Chondrocyte (in vitro differentiated cells): ENCODE measurements at places on chromosomes 16 and 17. TPM values are rescaled to one million over a fixed set of nuclear protein-coding genes. Genes with fewer than 3 reads are reported as not detected.

GRCh38 chr16:7964744-7965143, 625.6 kb downstream of the TMEM114 start:
- DNase-seq: no peak
- H3K4me1 ChIP-seq: no peaks in the 10 kb centered on the region
- H3K27ac ChIP-seq: no peak overlapping the region
- no peaks in the 10 kb centered on the region for H3K36me3 ChIP-seq
- H3K4me3 ChIP-seq: no peak overlapping the region

DNA sequence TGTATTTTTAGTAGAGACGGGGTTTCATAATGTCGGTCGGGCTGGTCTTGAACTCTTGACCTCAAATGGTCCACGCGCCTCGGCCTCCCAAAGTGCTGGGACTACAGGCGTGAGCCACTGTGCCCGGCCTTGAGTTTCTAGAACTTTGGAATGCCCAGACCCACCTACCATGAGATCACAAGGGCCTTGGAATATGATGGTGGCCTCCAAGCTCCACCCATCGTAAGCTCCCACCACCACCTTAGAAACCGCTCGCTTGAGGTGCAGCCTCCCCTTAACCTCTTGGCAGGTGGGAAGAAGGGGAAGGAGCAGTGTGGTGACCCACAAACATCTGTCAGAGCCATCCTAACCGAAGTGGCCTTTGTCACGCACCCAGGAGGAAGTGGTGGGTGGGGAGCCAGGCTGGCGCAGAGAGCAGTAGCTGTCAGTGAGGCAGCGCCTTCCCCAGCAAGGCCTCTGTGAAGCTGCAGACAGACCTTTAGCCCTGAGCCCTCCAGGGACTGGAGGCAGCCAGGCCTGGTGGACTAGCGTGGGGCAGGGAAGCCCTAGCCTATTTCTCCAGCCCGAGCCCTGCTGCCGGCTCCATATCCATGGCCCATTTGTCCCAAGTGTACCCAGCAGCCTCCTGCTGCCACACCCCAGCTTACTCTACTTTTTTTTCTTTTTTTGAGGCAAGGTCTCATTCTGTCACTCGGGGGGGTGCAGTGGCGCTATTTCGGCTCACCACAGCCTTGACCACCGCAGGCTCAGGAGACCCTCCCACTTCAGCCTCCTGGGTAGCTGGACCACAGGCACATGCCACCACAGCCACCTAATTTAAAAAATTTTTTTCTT, 13.1 kb upstream of the SEPHS2 start:
- no peak for DNase-seq
- H3K27ac ChIP-seq: no peak overlapping the region
- H3K4me1 ChIP-seq: no peaks in the 10 kb centered on the region

GRCh38 chr16:51146256-51146924, 4.7 kb downstream of the SALL1 start:
- peaks cover 70% of the 10 kb centered on the region for H3K27me3 ChIP-seq
- H3K4me3 ChIP-seq: no peak overlapping the region
- peaks cover 10% of the 10 kb centered on the region for H3K4me1 ChIP-seq
- H3K27ac ChIP-seq: no peak overlapping the region

- no peaks in the 10 kb centered on the region for H3K4me1 ChIP-seq
- H3K36me3 ChIP-seq: peaks cover 22% of the 10 kb centered on the region
- H3K4me3 ChIP-seq: no peak overlapping the region
- no peak for DNase-seq
- no peaks in the 10 kb centered on the region for H3K27me3 ChIP-seq
- H3K27ac ChIP-seq: no peak overlapping the region
These were observed 9.0 kb upstream of the PPP1R27 start for GRCh38 chr17:81843713-81844326.

The ELOB gene
- 205 to 231 TPM (median 225 TPM) in 3 replicates for total RNA-seq

DNA sequence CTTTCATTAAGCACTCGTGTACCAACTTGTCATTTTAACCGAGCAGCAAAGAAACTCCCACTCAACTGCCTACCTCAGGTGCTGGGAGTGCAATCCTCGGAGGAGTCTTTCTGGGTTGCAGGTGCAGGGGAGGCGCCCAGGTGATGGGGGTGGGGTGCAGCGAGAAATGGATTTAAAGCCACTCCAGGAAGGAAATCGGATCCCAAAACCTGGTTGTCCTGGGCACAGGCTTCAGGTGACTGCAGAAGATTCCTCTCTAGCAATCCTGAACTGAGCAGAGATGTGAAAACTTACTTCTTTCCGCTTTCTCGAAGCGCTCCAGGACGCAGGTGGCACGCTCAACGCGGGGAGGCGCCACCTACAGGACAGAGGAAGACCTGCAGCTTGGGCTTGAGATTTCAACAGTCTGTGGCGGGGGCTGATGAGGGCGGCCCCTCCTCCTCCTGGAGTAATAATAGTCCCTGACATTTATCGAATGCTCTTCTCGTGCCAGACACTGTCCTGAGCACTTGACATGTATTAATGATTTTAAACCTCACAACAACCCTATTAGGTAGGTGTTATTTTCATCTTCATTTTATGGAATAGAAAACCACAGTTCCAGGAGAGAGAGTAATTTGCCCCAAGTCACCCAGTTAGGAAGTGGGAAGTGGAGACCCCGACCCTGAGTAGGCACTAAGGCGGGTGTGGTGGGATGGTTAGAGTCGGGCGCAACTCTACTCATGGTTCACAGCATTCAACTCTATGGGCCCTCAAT, 27.2 kb upstream of the SKAP1 start:
- H3K36me3 ChIP-seq: no peaks in the 10 kb centered on the region
- no peaks in the 10 kb centered on the region for H3K4me1 ChIP-seq
- peaks cover 52% of the 10 kb centered on the region for H3K27me3 ChIP-seq
- no peak for DNase-seq

- no peak for DNase-seq
- H3K27ac ChIP-seq: no peak overlapping the region
- no peak overlapping the region for H3K4me3 ChIP-seq
- peaks cover 2% of the 10 kb centered on the region for H3K36me3 ChIP-seq
- H3K27me3 ChIP-seq: peaks cover 3% of the 10 kb centered on the region
- peaks cover 32% of the 10 kb centered on the region for H3K4me1 ChIP-seq
These were observed 69.4 kb downstream of the ABCC12 start for GRCh38 chr16:48086422-48086821.

DNA sequence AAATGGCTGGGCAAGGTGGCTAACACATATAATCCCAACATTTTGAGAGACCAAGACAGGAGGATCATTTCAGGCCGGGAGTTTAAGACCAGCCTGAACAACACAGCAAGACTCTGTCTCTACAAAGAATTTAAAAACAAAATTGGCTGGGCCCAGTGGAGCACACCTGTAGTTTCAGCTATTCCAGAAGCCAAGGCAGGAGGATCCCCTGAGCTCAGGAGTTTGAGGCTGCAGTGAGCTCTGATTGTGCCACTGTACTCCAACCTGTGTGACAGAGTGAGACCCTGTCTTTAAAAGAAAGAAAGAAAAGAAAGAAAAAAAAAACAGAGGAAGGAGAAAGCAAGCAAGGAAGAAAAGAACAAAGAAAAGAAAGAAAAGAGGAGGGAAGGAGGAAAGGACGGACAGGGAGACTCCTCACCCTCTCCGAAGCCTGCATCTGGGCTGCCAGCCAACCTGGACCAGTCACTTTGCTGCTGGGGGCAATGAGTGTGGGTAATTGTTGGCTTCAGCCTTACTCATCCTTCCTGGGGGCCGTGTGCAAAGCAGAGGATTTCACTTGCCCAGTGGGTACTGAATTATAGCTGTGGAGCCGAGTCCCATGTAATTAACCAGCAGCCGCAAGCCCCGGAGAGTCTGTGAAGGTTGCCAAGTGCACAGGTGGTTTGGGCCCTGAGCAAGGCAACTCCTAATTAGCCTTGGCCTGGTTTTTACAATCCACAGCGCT, 6.7 kb upstream of the MT4 start:
- peaks cover 18% of the 10 kb centered on the region for H3K27me3 ChIP-seq
- no peaks in the 10 kb centered on the region for H3K36me3 ChIP-seq
- no peak for DNase-seq
- no peak overlapping the region for H3K27ac ChIP-seq
- H3K4me1 ChIP-seq: peaks cover 3% of the 10 kb centered on the region

The KRTAP3-2 gene
- not detected in 3 replicates for total RNA-seq

- DNase-seq: no peak
- H3K27me3 ChIP-seq: peaks cover 72% of the 10 kb centered on the region
- H3K4me1 ChIP-seq: peaks cover 4% of the 10 kb centered on the region
- no peak overlapping the region for H3K4me3 ChIP-seq
- H3K27ac ChIP-seq: no peak overlapping the region
- H3K36me3 ChIP-seq: no peaks in the 10 kb centered on the region
These were observed 111.8 kb downstream of the ENGASE start for GRCh38 chr17:79186406-79186805.

The SMIM36 gene
- not detected in 3 replicates for total RNA-seq

- no peaks in the 10 kb centered on the region for H3K27me3 ChIP-seq
- no peak overlapping the region for H3K4me3 ChIP-seq
- H3K4me1 ChIP-seq: peaks cover 9% of the 10 kb centered on the region
- H3K27ac ChIP-seq: no peak overlapping the region
- no peak for DNase-seq
These were observed 48.3 kb downstream of the NT5M start for GRCh38 chr17:17351356-17351891.

GRCh38 chr17:32915245-32915644, 12.7 kb upstream of the TMEM98 start:
- H3K4me1 ChIP-seq: peaks cover 9% of the 10 kb centered on the region
- H3K36me3 ChIP-seq: no peaks in the 10 kb centered on the region
- H3K27me3 ChIP-seq: no peaks in the 10 kb centered on the region
- no peak overlapping the region for H3K4me3 ChIP-seq
- no peak for DNase-seq

The MPV17L gene
- 0.94 to 3.8 TPM (median 3.5 TPM) in 3 replicates for total RNA-seq

DNA sequence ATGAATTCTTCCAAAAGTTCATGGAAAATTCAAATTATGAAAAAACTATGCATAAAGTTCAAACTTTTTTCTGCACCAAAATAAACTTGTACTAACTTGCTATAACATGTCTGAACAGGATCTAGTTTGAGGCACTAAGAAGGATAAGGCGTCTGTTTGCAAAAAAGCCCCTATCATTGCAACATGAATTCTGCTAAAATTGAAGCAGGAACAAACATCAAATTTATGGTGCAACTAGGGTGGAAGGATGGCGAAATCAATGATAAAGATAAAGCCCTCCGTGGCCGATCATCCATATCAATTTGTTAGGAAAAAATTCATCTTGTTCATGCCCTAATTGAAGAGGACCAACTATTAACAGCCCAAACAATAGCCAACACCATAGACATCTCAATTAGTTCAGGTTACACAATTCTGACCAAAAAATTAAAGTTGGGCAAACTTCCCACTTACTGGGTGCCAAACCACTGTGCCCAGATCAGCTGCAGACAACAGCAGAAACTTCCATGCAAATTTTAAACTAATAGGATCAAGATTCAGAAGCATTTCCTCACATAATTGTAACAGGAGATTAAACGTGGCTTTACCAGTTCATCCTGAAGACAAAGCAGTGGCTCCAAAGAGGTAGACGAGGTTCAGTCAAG, 12.9 kb downstream of the IL21R start:
- DNase-seq: no peak
- no peak overlapping the region for H3K4me3 ChIP-seq
- H3K27me3 ChIP-seq: no peaks in the 10 kb centered on the region

GRCh38 chr16:55331648-55332185, 7.7 kb downstream of the IRX6 start:
- no peak for DNase-seq
- no peaks in the 10 kb centered on the region for H3K4me1 ChIP-seq
- H3K27ac ChIP-seq: no peak overlapping the region
- peaks cover 82% of the 10 kb centered on the region for H3K27me3 ChIP-seq

The CHMP6 gene
- total RNA-seq: 27.6 to 33.0 TPM (median 28.4 TPM) in 3 replicates

DNA sequence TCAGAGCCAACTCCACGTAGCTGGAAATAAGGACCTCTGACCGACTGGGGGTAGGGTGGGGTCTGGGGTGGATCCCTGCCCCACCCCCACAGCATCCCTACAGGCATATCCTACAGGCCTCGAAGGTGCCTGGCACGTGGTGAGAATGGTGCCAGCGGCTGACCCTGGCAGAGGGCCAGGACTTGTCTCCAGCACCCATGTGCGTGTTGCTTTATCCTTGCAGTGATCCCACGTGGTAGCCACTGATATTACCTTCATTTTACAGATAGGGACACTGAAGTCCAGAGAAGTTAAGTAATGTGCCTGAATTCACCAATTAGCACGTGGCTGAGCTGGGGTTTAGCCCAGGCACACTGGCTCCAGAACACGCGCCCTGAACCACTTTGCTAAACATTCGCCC, 8.3 kb downstream of the ITGAD start:
- H3K36me3 ChIP-seq: no peaks in the 10 kb centered on the region
- no peaks in the 10 kb centered on the region for H3K4me1 ChIP-seq
- H3K27ac ChIP-seq: no peak overlapping the region

The GPR179 gene
- total RNA-seq: 0.56 TPM in 1 of 3 replicates, not detected in the others

DNA sequence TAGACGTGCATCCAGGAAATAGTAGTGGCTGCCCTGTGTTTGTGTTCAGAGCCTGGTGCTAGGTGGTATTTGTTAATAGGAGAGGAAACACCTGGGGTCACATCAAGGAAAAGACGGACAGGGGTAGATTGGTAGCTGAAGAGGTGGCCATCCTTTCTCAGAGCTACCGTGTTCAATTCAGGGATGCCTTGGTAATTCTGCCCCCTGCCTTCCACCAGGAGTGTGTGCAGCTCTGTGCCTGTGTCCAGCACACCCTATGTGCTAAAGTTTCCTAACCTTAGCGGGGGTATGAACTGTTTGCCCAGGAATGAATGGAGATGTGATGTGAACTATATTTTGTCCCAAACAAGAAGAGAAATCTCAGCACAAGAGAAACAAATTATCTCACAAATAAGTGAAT, 174.1 kb upstream of the MPHOSPH6 start:
- H3K27ac ChIP-seq: no peak overlapping the region
- H3K27me3 ChIP-seq: peaks cover 11% of the 10 kb centered on the region
- no peak for DNase-seq
- H3K36me3 ChIP-seq: no peaks in the 10 kb centered on the region

DNA sequence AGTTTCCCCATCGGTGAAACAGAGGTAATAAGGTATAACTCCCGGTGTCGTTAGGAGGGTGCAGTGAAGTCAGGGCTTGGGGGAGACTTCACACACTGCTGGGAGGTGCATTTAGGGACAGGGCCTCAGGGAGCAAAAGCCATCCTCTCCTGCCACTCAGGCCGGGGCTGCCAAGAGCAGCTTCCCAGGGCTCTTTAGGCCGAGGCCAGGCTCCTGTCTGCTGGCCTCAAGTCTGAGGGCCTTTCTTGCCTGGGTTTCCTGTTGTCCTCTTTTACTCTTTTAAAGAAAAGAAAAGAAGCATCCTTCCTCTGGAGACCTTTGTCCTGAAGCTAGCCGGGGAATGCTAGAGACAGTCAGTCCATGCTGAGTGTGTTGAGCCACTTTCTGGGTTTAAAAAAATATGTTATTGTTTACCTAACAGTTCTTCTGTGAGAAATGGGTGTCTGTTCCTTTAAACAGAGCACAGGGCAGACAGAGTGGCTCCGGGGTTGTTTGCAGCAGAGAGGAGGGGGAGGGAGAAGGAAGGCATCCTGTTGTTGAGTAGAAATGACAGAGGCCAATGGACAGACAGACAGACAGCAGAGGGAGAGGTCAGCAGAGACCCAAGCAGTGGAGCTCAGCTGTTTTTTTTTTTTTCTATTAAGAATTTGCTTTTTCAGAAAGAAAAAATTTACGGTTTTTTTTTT, 79.1 kb downstream of the C17orf67 start:
- H3K27ac ChIP-seq: peak overlapping the region; percentile 19
- H3K27me3 ChIP-seq: no peaks in the 10 kb centered on the region
- peaks cover 35% of the 10 kb centered on the region for H3K4me1 ChIP-seq
- DNase-seq: no peak
